NK-92 treated with Interleukin-12 subunit alpha and Interleukin-12 subunit beta, amount 100 ng/mL, for 24 hours (cell line): ENCODE measurements at places on chromosomes 3 and 15.

DNA sequence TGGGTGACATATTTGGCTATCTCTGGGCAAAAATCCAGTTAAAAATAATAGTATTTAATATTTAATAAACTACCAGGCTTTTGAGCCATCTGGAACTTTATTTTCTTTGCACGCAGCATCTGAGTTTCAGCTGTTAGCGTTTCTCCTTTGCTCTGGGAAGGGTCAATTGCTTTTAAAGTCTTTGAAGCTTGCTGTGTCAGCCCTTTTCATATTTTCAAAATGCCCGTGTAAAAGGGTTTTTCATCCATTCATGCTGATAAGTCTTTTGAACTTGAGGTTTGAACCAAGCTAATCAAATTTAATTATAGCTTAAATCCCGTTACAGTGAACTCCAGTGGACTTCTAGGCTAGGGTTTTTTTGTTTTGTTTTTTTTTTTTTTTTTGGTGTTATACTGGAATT lies 79.1 kb downstream of the SLC25A26 start:
- no peak for DNase-seq

- no peak for DNase-seq
Measured at GRCh38 chr3:186589121-186589520, 18.6 kb downstream of the DNAJB11 start.

- no peak for DNase-seq
Measured at GRCh38 chr3:69712933-69713332, 26.3 kb upstream of the MITF start.

DNA sequence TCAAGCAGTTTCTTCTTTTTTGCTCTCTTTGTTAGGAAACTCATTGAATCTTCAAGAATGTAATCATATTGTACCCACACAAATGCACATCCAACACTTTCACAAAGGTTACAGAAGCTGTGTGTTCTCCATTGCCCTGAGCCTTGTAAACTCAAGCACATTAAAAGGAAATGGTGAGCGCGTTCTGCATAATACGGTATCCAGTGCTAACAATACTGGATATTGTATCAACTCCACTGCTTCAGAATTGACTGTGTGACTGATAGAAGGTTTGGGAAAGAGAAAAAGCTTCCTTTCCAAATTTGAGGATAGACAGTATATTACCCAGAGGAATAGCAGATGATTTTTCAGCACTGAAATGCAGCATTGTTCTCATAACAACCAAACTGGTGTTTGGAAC lies 268.9 kb upstream of the RBMS3 start:
- DNase-seq, result no peak

GRCh38 chr3:130814691-130815472 lies 68.3 kb upstream of the PIK3R4 start:
- DNase-seq, result no peak

DNA sequence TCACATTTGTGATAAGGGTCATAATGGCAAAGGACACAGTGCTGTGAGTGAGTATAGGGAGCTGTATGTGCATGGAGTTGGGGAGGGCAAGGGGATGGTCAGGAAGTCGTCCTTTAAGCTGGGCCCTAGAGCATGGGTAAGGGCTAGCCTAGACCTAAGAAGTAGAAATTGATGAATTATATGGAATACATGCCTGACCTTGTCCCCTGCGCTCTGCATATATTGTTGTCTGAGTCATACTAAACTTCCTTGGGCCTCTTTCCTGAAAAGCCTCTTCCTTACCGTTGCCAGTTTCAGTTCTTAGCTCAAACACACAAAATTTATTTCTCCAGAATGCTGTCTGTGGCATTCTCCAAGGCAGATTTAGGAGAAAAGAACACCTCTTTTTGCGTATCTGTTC lies 4.6 kb downstream of the SNRK start:
- no peak for DNase-seq

- DNase-seq, result no peak
Measured at GRCh38 chr15:41936155-41936554, 36.2 kb downstream of the EHD4 start.

DNA sequence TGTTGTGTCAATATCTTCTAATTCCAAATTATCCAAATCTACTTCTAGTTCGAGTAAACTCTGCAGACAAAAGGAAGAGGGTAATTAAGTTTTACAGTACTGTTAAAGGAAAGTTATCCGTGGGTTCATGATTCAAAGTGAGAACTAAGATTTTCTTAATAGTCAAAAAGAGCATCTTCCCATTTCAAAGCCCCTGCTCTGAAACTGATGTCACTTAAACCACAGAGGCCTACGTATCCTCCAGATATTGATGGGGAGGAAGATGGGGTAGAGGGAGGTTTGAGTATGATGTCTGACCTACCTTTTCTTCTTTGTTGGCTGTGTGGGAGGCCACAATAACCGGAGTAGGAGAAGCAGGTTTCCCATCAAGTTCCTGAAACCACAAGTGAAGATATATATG lies 14.1 kb downstream of the MRPS22 start:
- DNase-seq, result no peak

DNA sequence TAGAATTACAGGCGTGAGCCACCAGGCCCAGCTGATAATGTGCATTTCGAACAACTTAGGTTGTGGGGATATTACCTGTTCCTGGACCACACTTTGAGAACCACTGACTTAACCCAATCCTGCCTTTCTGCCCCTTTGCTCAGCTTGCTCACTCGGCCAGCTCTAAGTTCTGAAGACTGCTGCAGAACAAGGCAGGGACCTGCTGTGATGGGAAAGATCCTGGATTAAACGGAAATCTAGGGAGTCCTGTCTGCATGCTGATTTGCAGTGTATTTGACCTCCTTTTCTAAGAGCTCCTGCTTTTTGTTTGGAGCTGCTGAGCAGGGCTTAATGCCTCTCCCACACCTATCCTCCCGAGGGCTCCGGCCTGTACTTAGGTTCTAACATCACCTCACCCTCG lies 2.9 kb downstream of the LTK start:
- no peak for DNase-seq

GRCh38 chr15:54305138-54305537 lies 326.9 kb downstream of the UNC13C start:
- no peak for DNase-seq

GRCh38 chr3:171362575-171362974 lies 97.6 kb downstream of the TNIK start:
- no peak for DNase-seq

GRCh38 chr3:12601072-12601471 lies 44.2 kb downstream of the MKRN2 start:
- no peak for DNase-seq

- DNase-seq, result no peak
Measured at GRCh38 chr15:58362262-58362922, 69.4 kb upstream of the LIPC start.

DNA sequence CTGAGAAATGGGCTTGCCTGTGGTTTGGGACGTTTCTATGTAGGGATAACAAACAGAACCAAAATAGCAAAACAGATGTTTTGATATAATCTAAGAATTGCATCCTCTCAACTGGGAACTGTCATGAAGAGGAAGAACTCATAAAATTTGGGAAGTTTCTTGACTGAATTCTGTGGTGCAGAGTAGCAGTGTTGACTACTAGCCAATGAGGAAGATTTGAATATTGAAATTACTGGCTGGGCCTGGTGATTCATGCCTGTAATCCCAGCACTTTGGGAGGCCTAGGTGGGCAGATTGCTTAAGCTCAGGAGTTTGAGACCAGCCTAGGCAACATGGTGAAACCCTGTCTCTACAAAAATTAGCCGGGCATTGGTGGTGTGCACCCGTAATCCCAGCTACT lies 42.2 kb downstream of the ZNF609 start:
- no peak for DNase-seq

DNA sequence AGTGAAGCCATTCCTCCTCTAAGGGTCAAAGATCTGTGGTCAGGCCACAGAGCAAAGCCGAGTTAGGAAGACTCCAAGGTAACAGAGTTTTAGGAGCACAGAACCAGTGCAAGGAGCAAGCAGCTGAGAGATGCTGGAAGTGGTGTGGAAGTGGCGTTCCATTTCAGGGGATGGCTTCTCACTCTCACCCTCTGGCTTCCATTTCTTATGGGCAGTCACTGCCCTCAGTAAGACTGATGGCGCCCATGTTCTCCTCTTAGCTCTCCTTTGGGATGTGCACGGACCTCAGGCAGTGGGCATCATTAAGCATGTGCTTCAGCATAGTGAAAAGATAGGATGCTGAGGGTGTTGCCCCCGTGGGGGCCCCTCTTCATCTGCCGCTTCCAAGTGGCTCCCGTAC lies 90.3 kb downstream of the ASB7 start:
- no peak for DNase-seq

- DNase-seq, result no peak
Measured at GRCh38 chr3:98657457-98657856, 64.0 kb upstream of the CPOX start.

- DNase-seq, result no peak
Measured at GRCh38 chr3:100001526-100002270, 112.6 kb downstream of the FILIP1L start.

GRCh38 chr3:170605490-170605889 lies 19.6 kb upstream of the SLC7A14 start:
- no peak for DNase-seq

DNA sequence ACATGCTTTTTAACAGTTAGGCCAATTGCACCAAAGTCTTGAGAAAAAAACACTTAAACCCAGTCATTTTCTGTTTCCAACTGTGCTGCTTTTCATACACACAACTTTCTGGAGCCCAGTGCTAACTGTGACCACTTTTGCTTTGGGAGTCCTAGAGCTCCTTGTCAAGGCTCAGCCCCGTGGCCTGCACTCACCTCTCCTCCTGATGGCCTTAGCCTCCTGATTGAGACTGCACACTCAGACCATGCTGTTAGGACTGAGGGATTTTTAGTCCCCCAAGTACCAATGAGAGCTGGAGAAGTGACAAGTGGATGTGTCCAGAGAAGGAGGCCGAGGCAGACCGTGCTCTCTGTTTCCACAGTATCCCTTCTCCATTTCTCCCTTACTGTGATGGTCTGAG lies 15.2 kb upstream of the RARRES1 start:
- DNase-seq, result no peak

DNA sequence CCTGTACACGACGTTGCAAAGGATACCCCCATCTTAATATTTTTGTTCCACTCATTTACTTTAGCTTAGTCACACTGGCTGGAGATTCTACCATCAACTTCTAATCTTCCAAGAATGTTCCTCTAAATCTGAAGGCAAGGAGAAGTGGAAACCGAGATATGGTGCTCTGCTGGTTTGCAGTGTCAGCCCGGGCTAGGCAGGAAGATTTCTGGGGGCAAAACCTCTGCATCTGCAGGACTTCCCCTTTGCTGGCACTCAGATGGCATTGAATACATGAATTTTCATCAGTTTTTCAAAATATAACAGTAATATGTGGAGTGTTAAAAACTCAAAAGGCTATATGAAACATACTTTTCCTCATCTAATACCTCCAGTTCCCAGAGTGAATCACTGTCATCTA lies 240.4 kb downstream of the RPLP1 start:
- DNase-seq, result no peak

- DNase-seq, result no peak
Measured at GRCh38 chr3:123383091-123384053, 65.5 kb downstream of the ADCY5 start.

GRCh38 chr3:62676689-62677271 lies 198.4 kb downstream of the CADPS start:
- no peak for DNase-seq

GRCh38 chr3:15646851-15647511 lies 45.4 kb downstream of the BTD start:
- no peak for DNase-seq

- peak; percentile 1 for DNase-seq
Measured at GRCh38 chr3:37779289-37780152, 82.2 kb upstream of the CTDSPL start.

DNA sequence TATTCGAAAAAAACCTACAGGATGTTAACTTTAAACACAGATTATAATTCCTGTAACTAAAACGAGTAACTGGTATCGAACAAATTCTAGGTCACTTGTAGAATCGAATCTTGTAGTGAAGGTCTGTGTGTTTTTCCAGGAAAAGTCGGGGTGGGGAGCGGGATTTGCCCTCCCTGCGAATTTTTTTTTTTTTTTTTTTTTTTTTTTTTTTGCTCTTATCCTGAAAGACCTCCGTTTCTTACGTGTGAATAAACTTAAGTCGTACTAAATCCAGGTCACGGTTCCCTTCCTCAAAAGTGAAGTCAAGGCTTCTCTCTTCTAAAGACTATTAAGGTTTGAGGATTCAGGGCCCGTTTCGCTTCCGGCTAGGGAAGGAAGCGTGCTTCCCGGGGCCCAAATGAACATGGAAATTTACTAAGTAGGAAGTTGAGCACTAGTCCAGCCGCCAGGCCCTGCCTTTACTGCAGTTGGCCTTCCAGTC lies 770 bp downstream of the TBC1D5 start:
- no peak for DNase-seq

- DNase-seq, result no peak
Measured at GRCh38 chr3:83890039-83890762, 1068.6 kb upstream of the CADM2 start.

- no peak for DNase-seq
Measured at GRCh38 chr3:59658274-59658673, 608.4 kb upstream of the CFAP20DC start.

- no peak for DNase-seq
Measured at GRCh38 chr15:81256916-81257315, 60.2 kb downstream of the IL16 start.

DNA sequence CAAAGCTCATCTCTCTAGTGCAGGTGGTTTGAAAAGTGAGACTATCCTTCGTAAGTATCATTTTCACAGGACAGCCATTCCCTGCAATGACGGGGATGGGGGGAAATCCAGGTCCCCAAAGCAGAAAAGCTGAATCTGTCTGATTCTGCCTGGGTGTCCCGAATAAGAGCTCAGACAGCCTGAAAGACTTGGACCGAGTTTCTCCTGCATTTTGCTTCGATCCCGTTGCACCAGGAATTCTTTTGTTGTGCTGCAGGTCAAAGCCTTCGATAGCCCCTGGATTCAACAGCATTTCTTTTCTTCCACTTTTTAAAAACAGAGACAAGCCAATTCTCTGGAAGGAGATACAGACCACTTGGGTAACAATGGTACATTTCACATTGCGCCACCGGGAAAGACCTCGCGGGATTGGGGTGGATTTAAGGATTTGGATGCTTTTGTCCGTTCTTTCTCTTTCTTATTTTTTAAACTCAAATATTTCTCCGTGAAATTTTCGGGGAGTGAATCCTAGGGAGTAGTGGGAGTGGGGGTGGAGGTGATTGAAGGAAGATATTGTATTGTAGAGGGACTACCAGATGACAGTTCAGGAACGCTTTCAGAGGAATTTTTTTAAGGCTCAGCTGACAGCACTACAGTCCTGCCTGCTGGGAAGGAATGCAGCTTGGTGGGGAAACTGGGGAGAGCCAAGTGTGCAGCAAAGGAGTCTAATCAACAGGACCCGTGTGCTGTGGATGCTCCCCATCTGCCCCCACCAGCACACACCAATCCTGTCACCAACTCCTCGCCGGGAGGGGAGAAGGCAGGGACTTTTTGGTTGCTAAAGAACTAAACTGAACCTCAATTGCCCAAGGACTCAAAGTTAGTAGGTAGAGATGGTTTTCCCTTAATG lies 2.6 kb downstream of the SLITRK3 start:
- DNase-seq, result no peak

GRCh38 chr3:14617508-14618023 lies 34.0 kb upstream of the CCDC174 start:
- DNase-seq, result no peak

- no peak for DNase-seq
Measured at GRCh38 chr15:89613031-89613430, 37.8 kb downstream of the TICRR start.
